Stimulated activated CD4-positive, alpha-beta T cell treated with anti-CD3 and anti-CD28 coated beads, Interleukin-15, amount 100 ng/mL, for 24 hours (primary cell): ENCODE measurements at places on chromosomes 11 and 22.

- DNase-seq: no peak
These were observed 6.5 kb downstream of the TPCN2 start for GRCh38 chr11:69055212-69055586.

GRCh38 chr22:36900225-36900624 is 13.2 kb upstream of the CSF2RB start:
- DNase-seq: no peak

DNA sequence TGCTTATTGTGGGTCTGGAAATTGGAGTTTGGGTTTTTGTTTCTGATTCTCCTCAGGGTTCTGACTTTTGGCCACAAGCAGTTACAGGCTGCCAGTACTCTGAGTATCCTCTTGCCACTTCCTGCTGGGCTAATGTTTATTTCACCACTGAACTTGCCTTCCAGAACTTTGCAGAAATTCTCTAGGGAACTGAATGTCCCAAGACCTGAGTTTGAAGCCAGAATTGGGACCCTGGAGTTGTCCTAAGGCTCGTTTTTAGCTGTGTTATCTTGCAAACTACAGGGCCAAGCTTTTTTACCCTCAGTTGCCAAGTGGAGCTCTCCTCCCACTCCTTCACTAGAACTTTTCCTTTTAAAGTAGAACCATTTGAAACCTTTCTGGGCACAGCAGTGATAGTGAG is 89.9 kb downstream of the FAT3 start:
- DNase-seq: no peak

DNA sequence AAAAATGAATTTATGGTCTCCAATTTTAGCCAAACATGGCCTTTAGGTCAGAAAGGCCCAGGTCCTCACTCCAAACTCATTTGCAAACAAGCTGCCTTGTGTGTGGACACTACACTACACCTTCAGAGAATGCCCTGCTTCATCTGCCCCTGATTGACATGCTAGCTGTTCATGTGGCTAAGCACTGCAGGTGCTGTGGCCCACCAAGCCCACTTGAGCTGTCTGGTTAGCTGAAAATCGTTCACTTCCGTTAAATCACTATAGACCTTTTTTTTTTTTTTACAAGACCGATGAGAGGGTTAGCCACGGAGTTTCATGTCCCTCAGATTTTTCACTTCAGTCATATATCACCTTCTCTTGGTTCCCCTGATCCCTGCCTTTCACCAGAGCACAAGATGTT is 39.3 kb downstream of the NF2 start:
- DNase-seq: no peak

- DNase-seq: no peak
These were observed 38.3 kb upstream of the NNMT start for GRCh38 chr11:114257621-114258558.

- no peak for DNase-seq
These were observed 70.8 kb downstream of the KCNJ1 start for GRCh38 chr11:128796270-128796669.

GRCh38 chr22:26476705-26477340 is 6.8 kb downstream of the HPS4 start:
- no peak for DNase-seq

DNA sequence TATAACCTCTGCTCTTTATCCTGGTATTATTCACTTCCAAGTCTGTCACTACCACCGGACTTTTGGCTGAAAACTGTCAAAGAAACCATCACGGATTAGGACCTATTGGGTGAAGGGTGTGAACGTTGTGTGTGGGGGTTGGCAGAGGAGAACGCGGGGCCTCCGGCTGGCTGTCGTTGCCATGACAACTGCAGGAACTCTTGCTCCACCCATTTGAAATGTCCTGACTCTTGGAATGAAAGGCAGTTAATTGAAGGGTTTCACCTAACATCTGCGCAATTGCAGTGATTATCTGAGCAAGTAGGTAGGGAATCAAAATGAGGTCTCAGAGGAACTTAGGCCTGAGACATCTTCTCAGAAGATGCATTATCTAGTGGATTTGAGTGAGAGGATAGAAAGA is 60.9 kb upstream of the CLMP start:
- DNase-seq: no peak

DNA sequence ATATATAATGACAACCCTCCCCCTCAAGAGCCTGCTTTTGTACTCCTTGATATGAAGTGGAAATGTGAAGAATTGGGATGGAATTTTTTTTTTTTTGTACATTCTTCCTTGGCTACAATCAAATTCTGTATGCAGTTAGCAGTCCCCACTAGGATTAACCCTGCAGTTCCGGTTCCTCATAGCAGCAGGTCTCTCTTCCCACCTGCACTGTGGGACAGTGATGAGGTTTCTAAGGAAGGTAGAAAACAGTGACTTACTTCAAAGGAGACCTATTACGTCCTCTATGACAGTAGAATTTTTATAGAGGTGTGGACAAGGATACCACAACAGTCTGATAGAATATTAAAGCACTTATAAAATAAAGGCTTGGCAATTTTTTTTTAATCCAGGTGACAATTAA is 46.3 kb upstream of the ALKBH3 start:
- DNase-seq: no peak

- no peak for DNase-seq
These were observed 378.4 kb downstream of the DDX10 start for GRCh38 chr11:109043315-109043714.

DNA sequence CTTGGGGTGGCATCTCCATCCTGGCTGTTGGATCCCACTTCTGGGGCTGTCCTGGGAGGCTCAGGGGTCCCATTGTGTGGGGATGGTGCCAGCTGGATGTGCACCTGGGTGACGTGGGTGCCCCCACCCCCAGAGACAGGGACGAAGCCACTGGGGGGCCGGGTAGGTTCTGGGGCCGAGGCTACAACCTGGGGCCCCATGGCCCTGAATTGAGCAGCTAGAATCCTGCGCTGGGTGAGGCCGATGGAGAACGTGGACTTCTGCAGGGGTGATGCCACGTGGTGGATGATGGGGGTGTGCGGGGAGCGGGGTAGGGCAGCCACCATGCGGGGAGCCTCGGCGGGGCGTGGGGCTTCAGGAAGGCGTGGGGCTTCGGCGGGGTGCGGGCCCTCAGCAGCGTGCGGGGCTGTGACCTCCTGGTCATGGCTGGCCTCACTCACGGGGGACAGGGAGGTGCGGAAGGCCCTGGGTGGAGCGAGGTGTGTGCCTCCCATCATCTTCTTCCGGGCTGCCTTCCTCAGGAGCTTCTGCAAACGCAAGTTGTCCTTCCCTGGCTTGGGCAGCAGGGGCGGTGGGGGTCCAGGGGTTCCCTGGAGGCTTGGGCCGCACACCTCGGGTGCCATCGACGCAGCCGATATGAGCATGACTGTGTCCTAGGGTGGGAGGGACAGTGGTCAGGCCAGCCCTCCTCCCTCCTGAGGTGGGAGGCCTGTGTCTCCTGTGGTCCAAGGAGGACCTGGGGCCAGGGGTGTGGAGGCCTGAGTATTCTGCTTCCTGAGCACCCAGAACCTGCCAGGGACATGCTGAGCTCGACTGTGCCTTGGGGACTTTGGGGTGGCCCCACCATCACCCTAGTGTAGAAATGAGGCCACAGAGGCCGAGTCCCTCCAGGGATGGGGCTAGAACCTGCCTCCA is 1.5 kb downstream of the PRR33 start:
- peak; percentile 37 for DNase-seq

GRCh38 chr11:20005747-20006146 is 154.5 kb downstream of the DBX1 start:
- DNase-seq: no peak

- no peak for DNase-seq
These were observed 82.8 kb downstream of the ST3GAL4 start for GRCh38 chr11:126438272-126438671.

DNA sequence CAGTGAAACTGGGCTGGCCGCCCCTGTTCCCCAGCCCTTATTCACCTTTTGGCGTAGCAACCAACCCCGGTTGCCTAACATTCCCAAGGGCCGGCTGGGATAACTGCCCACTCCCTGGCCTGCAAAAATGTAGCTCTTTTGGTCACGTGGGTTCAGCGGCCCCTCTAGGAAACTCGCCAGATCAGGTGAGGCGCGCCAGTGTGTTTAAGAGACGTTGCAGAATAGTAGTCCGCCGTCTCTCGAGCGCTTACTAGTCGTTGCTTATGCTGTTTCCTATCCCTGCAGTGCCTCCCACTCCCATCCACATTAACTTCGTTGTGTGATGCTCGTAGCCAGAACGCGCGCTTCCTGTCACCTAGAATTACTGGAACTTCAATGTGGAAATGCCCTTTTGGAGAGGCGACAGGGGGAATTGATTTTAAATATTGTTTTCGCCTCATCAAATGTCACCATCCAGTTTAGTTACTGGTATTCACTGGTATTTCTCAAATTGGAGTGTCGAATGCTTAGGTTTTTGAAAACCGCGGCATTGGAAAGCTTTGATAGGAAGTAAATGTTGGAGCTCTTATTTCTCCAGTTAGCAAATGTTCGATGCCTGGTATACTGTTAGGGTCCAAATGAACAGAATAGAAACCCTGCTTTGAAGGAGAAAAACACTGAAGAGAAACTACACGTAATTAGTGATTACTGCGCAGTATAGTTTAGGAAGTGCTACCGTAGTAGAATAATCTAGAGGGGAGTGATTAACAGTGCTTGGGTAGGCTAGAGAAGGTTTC is 823 bp downstream of the CEP57 start:
- DNase-seq: peak; percentile 67

GRCh38 chr11:118901494-118902335 is 18.0 kb downstream of the CXCR5 start:
- no peak for DNase-seq

DNA sequence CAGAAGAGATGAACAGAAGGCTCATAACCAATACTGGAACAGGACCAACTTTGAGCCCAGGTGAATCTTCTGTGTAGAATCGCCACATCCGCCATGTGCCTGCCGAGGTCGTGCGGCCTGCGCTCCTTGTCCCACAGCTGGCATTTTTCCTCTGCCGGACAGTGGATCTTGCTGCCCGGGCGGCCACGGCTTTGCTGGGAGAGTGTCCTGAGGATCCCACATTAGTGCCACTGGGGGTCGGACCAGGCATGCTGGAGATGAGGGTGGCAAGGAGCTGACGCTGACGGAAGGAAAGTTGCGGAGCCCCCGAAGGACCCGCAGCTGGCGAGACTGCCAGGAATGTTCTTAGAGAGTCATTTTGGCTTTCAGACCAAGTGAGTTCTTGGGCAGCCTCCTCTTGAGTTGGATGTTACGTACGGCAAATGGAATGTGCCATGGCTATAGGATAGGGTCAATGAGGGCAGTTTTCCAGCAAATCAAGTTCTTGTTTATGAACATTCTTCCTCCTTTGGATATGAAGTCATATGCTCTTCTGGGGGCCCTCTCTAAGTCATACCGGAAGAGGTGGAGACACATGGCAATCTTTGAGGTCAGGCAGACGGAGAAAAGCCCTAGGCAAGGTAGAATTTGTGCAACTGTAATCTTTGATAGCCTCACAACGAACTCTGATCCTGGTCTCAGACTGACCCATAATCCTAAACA is 57.4 kb upstream of the NUP160 start:
- DNase-seq: no peak

GRCh38 chr11:33907421-33907820 is 15.5 kb upstream of the LMO2 start:
- DNase-seq: no peak

GRCh38 chr11:98104249-98104648 is 916.5 kb upstream of the CNTN5 start:
- DNase-seq: no peak

DNA sequence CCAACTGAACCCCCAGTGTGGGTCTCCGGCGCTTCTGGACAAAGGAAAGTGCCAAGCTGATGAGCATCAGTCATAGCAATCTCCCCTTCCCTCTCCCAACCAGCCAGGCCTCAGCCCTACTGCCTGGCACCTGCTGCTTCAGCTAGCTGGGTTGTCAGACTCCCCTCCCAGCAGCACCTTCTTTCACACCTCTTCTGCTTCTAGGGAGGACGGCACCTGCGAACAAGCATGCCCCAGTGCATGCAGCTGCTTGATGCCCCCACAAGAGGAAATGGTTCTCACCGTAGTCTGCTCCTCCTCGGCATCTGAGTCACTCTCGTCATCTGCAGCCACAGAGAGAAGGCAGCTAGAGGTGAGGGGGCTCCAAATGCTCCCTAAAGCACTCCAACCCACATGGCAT is 25.4 kb downstream of the THOC5 start:
- DNase-seq: no peak

DNA sequence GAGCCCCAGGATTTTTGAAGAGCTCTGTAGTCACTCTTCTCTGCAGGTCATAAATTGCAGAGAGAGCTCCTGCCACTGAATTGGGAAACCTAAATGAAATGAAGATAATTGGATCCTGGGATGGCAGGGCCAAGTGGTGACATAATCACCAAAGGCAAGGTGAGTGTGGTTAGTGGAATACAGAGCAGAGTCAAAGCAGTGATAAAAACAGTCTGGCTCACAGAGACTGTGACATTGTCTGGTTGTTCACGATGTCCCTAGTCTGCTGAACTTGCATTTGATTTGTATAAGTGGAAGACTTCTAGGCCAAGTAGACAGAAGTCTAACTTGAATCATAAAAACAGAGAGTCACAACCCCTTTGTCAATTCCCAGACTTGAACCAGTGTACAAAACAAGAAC is 26.8 kb upstream of the SPATA19 start:
- no peak for DNase-seq

- DNase-seq: no peak
These were observed 99.8 kb downstream of the ZBTB16 start for GRCh38 chr11:114159320-114159719.
